ENCODE measurements at places on chromosomes 2 and 18.

- no peak for DNase-seq
These were observed 229.9 kb downstream of the AGPS start for GRCh38 chr2:177622521-177622920.

GRCh38 chr18:42614619-42615293 is 500.7 kb downstream of the RIT2 start:
- no peak for DNase-seq

DNA sequence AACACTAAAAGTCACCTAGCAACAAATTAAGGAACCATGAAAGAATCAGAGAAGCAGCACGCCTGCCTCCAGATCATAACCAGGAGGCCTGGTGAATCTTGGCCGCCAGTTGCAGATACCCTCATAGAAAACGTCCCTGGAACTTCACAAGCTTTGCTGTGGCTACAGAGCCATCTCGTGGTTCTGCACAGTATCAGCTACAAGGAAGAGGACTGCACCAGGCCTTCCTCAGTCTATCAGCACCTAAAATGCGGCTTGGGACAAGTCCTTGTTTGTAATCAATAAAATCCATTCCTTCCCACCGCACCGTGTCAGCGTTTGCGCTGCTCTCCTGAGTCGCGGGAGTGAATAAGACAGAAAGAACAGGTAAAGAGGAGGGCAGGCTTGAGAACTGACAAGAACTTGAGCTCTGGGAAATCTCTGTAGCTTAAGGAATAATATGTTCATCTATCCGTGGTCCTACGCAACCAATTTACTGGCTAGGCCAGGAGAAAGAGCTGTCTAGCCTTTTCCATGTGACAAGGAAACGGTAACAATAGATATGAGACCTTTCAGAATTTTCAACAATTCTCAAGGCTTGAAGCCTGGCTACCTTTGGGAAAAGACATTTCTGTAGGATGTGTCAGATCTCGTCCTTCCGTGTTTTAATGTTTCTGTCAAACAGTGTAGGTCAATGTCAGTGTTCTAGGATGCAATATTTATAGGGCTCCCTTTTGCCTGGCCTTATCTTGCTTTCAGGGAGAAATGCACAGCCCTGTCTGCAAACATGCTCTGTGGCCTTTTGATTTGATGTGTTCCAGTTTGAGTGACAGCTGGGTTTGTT is 128.5 kb upstream of the RAB12 start:
- DNase-seq, result no peak

- no peak for DNase-seq
These were observed 4.7 kb upstream of the KCNJ3 start for GRCh38 chr2:154693741-154694340.

DNA sequence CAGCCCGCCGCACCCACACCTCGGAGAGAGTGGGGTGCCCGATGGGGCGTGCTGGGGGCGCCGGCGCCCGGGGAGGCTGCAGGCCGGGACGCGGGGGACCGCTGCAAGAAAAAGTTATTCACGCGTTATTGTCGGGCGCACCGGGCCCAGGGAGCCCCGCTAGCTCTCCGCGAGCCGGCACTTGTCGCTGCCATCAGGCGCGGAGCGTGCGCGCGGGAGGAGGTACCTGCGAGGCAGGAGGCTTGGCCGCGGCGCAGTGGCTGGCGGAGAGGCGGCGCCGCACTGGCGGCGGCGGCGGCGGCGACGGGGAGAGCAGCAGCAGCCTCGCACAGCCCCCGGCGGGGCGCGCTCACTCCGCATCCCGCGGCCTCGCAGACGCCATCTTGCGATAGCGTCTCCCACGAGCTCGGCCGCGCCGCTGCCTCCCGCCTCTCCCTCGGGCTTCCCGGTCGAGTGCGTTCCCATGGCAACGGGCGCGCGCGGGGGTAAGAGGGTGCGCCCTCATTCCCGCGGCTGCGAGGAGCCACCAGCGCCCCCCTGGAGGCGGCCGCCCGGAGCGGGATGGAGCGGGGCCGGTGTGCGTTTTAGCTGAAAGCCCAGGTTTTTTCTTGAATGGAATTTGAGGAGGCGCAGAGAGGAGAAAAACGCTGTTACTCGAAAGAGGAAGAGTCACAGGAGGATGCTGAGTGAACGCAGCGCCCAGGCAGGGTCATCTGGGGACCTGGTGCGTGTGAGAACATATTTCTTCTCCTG is at the start of gene CHN1:
Gene CHN1 (minus strand): TSS at position 402 of the 753 bp plus-strand sequence. CDS start 469 bp downstream, outside the sequence.
- peak; percentile 66 for DNase-seq

DNA sequence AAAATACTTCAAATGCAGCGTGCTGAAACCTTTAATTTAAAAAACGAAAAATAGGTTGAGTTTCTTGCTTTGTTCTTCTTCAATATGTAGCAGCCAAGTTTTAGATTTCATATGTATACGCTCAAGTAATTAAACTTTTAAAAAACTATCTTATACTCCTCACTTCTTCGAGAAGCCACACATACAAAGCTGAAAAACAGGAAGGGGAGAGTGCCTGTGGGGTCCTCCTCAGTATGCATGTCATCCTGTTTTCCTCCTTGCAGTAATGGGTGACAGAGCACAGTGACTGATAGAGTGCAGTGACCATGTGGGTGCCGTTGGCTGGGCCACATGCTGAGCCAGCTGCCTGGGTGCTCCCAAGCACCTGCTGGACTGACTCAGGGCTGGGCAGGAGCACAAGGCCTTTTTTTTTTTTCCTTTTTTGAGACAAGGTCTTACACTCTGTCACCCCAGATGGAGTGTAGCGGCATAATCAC is 33.3 kb downstream of the UXS1 start:
- peak; percentile 33 for DNase-seq

Measured in stimulated activated naive CD4-positive, alpha-beta T cell treated with Interleukin-2 at 50 U/mL for 16 hours (primary cell).